ENCODE measurements at places on chromosomes 2 and 18.
A peak's percentile ranks its signal among the peaks of the same experiment; 100 is the strongest.

DNA sequence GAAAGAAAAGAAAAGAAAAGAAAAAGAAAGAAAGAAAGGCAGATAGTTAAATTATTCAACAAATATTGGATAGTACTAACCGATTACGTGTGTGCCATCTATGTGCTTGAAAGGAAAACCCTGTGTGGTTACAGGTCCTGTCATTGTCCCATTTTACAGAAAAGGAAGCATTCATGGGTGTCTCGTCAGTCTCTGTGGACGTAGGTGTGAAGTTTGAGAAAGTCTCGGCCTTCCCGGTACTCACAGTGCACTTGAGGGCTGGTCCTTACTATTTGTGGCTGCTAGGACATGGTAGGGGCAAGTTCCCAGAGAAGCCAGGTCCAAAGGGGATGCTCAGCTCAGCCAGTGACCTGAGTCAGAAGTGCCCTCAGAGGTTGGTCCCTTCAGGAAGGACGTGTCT lies 19.3 kb downstream of the SH3YL1 start:
- no peak for DNase-seq

DNA sequence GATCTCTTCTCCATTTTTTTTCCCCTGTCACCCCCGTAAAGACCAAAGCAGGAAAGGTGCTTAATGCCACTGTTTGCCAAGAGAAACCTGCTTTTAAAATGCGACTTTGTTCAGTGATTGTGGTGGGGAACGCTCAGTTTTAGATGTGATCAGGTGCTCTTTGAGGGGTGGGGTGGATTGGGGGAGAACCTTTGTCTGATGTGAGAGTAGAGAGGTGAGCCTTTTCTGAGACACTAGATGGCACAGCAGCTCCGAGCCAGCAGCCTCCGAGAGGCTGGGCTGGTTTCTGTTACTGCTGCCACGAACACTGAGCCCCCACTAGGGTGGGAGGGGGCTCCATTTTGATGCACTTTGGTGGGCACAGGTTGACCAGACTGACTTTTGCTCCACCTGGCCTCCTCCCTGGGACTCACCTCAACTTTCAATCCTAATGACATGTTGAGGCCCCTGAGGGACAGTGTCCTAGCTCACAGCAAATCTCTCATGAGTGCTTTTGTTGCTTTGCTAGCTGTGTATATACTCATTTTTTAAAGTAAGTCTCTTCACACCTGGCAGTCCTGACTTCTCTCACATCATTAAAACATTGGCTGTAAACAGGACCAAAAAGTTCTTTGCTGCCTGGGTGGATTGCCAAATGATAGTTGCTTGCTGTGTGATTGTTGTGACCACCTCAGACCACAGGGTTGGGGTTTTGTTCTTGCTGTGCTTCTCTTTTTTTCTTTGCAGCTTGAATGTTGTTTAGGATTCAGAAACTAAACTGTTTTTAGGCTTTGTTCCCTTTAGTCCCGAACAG lies 98.2 kb upstream of the MAP3K20 start:
- DNase-seq: no peak

- no peak for DNase-seq
Observed at GRCh38 chr2:231362555-231363184, 32.8 kb upstream of the B3GNT7 start.

DNA sequence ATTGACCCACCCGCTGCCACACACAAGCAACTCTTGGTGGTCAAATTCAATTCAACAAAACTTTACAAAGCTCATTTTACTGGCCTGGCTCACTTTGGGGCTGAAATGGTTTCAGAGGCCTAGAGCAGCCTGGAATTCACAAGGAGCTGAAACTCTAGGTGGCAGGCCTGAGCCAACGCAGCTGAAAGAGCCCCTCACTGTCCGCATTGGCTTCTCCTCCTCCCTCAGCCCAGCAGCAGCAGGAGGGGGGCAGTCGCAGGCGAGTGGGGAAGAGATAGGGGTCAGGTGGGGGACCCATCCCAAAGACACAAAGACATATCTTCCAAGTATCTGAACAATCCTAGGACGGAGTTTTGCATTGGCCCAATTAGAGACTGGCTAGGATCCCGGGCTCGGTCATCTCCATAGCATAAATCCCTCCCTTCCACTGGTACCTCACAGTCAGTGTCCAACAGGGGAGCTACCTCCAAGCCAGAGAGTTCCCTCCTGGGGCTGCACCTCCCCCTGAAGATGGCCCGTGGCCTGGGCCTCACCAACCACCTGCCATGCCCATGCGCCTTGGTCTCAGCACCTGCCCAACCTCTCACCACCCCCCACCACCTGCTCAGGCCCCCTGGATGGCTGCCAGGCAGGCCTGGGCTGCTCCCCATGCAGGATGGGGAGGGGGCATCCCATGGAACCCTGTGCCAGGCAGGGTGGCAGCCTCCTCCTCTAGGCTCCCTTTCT lies 113.4 kb downstream of the ZBTB7C start:
- DNase-seq: no peak

- no peak for DNase-seq
Observed at GRCh38 chr2:106095478-106096298, 98.4 kb downstream of the UXS1 start.

DNA sequence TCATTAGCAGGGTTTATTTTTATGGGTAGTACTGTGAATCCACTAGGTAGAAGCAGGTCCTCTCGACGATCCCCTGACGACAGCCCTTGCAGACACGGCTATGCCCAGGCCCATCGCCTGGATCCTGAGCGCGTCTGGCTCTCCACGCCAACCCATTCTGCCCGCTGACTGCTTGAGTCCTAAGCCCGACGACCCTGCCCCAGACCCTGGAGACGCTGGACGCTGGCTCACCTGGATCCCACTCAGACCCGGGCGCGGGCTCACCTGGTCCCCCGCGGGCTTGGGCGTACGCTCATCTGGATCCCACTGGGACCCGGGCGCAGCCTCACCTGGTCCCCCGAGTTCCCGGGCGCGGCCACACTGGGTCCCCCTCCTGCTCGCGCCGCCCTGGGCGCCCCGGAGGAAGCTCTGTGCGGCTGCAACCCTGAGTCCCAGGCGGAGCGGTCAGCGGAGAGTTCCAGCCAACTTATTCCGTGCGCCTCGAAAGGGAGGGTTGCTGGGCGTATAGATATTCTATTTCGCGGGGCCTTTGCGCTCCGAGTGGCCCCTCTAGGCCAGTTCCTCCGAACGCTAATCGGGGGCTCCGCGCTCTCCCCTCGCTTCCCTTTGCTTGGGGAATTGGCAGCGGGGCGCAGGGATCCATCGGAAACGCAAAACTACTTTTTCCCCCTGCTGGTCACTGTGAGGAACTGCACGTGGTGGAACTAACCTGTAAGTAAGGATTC lies 22.4 kb upstream of the RMP24 start:
- peak; percentile 75 for DNase-seq

DNA sequence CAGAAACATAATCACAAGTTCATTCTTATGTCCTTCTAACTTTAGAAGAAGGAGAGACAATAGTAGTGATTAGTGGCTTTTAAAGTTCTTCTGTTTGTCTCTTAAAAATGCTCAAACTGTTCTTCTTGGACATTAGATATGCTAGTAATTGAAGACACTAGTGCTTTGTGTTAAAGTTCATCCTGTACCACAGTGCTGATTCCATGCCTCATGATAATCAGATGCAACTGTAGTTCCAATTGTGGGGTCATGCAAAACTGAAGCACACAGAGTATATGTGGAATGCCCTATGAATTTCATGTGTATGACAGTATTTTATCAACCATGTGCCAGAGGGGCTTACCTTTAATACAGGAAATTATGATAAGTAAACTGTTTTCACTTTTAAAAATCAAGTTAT lies 11.4 kb upstream of the KCNJ13 start:
- no peak for DNase-seq

- no peak for DNase-seq
Observed at GRCh38 chr2:203025592-203025991, 10.9 kb downstream of the NBEAL1 start.

GRCh38 chr2:210503001-210503623 lies 26.6 kb upstream of the LANCL1 start:
- peak; percentile 45 for DNase-seq

DNA sequence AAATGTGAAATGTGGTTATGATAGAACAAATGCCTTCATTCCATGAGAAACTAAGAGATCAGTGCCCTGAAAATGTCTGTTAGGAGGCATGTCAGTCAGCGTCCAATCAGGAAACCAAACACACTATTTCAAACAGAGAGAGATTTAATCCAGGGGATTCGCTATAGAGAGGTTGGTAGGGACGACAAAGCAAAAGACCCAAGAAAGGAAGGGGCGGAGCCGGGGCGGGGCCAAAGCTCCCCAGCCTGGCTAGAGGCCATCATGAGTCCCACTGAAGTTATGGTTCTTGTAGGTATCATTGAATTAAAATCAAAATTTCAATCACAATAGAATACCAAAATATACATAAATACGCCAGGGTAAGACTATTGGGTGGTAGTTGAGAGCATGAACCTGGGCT lies 32.9 kb upstream of the RNF149 start:
- DNase-seq: no peak

- DNase-seq: no peak
Observed at GRCh38 chr18:4107049-4107467, 348.0 kb downstream of the DLGAP1 start.

DNA sequence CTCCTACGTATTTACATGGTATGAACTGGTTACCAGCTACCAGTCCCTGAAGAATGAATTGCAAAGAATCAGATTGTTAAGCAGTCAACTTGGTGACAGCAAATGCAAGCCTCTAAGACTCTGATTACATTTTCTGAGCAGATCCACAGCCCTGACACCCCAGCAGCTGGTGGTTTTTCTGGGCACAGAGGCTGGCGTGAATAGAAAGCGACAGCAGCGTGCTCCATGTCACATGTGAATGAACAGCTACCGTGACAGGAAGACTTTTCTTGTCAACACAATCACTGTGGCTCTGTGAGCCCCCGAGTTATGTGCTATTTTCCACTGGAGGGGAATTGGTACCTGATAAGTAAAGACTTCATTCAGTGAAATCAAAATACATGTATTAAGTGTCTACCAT lies 93.2 kb upstream of the CBLN2 start:
- DNase-seq: no peak

- DNase-seq: no peak
Observed at GRCh38 chr2:240685771-240686371, 3.2 kb upstream of the AQP12B start.

- no peak for DNase-seq
Observed at GRCh38 chr2:159073256-159073655, 104.8 kb downstream of the TANC1 start.

- no peak for DNase-seq
Observed at GRCh38 chr2:66127061-66127460, 307.9 kb upstream of the MEIS1 start.

DNA sequence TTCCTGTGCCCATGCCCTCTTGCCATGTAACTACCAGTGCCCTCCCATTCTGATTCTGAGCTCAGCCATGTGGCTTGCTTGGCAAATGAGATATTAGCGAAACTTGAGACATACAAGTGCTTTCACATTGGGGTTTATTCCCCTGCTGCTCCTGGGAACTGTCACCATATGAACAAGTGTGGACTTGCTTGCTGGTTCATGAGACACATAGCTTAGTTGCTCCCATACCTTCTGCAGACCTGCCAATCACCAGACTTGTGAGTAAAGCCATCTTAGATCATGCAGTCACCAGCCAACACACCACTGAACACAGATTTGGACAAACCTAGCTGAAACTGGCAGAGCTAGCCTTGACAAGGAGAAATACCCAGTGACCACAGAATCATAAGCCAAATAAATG lies 155.1 kb downstream of the SS18 start:
- no peak for DNase-seq

- no peak for DNase-seq
Observed at GRCh38 chr2:75018162-75018561, 59.7 kb downstream of the POLE4 start.

DNA sequence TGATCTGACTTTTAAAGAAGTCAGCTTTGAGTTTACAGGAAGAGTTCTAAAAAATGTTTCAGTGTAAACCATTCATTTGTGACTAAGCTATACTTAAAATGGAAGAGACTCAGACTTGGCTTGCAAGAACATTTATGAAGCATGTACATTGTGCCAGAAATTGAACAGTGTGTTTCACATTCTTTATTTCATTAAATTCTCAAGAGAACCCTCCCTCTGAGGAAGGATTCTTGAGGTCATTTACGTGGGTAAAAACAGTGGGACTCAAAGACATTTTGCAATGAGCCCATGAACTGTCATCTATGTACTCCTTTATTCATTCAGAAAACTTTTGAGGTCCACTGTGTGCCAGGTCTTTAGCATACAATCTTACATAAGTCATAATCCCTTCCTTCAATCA lies 143.6 kb upstream of the ZNF521 start:
- DNase-seq: no peak

DNA sequence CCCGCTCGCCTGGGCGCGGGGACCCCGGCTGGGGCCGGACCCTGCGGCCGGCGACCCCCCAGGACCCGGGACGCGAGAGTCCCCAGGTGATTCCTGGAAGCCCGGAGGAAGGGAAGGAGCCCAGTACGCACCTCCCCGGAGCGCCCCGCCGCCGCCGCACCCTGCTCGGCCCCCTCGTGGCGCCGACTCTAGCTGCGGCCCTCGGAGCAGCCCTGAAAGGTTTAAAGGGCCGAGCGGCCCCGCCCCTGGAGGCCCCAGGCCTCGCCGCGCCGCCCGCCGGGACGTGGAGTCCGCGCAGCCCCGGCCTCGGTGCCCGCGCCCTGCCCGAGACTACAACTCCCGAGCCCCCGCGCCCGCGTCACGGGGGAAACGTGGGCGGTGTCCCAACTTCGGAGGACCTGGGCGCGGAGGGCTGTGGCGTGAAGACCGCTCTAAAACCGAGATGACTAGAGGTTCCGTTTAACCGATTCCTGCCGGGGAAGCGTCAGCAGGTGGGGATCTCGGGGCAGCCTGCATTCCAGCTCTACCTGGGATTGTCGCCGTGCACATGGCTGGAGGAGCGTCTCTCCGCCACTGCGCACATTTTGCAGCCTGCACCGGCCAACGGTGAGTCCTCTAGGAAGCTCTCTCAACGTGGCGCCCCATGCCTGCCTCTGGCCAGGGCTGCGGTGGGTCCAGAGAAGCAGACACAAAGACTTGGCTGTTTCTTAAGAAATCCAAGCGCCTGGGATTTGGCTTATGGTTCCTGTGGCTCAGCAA lies at the start of gene TMEM150A:
Gene TMEM150A (minus strand): TSS at position 223 of the 759 bp plus-strand sequence. CDS start 750 bp downstream, outside the sequence.
- DNase-seq: peak; percentile 95

- DNase-seq: no peak
Observed at GRCh38 chr2:163943403-163944346, 207.9 kb upstream of the FIGN start.

GRCh38 chr2:879540-879939 lies 71.1 kb upstream of the SNTG2 start:
- no peak for DNase-seq

DNA sequence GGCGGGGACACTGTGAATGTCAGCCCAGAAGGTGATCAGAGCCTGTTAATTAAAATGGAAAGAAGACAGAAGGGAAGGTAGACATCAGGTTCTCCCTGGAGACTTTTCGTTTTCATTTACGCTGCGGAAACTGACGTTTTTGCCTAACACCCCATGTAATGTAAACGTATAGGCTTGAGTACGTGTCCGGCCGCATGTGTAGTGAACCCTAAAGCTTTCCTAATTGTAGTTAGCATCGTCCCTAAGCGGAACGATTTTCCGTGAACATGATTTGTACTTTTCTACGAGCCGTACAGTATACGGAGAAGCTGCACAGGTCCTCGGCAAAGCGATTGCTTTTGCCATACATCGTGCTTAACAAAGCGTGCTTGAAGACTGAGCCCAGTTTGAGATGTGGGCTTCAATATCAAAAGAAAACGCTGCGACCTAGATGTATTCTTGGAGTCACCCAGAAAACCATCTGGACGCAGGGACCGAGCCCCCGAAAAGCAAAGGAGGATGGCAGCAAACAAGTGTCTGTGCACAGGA lies 284 bp downstream of the TIMM21 start:
- no peak for DNase-seq
